SJSA1 (cell line): ENCODE measurements at places on chromosomes 2 and 18. TPM values are rescaled to one million over a fixed set of nuclear protein-coding genes. Genes with fewer than 3 reads are reported as not detected.
A peak's percentile ranks its signal among the peaks of the same experiment; 100 is the strongest.

The OR6B2 gene
- total RNA-seq: not detected in 2 replicates

The TEKT4 gene
- total RNA-seq: not detected in 2 replicates

DNA sequence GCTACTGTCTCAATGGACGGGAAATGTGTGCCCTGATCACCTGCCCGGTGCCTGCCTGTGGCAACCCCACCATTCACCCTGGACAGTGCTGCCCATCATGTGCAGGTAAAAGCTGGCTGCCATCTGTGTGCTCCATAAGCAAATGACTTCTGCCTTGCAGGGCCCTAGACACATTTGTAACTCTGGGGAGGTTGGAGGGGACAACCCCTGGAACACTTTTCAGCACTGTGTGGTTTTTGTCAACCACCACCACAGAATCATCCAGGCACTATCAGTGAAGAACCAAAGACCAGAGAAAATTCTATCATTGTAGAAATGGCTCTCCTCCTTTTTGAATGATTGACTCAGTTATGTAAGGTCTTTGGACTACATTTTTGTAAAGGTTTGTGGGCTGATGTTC lies 84.3 kb downstream of the FEZ2 start:
- no peak overlapping the region for H3K27ac ChIP-seq
- no peaks in the 10 kb centered on the region for H3K27me3 ChIP-seq
- no peak for DNase-seq
- peaks cover 96% of the 10 kb centered on the region for H3K36me3 ChIP-seq
- H3K4me1 ChIP-seq: peaks cover 19% of the 10 kb centered on the region

DNA sequence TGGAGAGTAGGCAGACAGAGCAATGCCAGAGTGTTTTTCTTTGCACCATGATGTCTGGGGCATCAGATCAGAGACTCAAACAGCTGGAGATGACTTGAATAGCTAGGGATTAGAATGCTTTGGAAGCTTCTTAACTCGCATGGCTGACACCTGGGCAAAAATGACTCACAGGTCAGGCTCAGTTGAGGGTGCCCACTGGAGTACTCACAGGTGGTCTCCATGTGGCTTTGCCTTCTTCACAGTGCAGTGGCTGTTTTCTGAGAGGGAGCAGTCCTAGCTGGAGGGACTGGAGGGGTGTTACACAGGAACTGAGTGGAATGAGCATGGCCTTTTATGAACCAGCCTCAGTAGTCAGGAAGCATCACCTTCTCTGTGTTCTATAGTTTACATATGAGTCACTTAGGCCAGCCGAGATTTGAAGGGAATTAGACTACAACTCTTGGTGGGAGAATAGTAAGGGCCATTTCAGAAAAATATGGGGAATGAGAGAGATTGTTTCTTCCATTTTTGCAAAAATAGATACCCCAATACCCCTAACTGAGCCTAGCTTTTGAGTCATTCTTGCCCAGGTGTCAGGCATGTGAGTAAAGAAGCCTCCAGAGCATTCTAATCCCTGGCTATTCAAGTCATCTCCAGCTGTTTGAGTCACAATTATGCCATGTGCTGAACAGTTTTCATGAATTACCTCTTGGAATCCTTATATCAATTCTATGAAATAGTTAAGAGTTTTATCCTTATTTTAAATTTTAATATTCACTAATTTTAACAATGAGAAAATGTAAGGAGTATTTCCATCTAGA lies 7.1 kb upstream of the PPP1R1C start:
- H3K27me3 ChIP-seq: no peaks in the 10 kb centered on the region
- H3K27ac ChIP-seq: no peak overlapping the region
- no peak for DNase-seq
- no peaks in the 10 kb centered on the region for H3K36me3 ChIP-seq

DNA sequence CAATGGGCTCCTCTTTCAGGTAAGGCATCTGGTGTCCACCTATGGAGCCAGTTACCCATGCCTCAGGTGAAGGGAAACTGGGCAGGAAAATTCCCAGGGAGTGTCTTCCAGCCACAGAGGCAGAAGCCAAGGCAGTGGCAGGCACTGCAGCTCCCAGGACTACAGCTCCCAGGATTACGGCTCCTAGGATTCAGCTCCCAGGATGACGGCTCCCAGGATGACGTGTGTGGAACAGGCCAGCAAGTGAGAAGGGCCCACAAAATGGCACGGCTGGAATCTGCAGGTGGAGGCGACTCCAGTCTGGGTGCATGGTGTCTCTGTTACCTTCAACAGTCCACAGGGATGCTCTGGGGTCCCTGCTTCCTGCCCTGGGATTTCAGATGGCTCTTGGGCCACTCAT lies 92.1 kb downstream of the PTGR3 start:
- no peak overlapping the region for H3K27ac ChIP-seq
- peak; percentile 33 for DNase-seq
- H3K36me3 ChIP-seq: no peaks in the 10 kb centered on the region
- no peak overlapping the region for H3K4me3 ChIP-seq

DNA sequence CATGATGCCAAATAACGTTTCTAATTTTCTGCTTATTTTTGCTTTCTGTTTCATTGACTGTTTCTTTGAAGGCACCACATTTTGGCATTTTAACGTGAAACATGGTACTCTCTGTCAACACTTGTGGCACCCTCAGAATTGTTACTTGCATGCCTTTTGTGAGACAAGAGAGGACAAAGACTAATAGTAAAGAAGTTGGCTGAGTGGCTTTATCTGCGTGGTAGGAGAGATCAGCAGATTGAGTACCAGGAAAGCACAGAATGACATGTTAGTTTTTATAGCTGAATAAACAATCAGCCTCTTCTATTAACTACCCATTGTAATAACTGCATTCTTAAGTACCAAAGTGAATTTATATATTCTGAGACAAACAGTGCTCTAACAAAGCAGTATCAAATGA lies 8.6 kb downstream of the ZNF638 start:
- H3K27me3 ChIP-seq: no peaks in the 10 kb centered on the region
- no peak for DNase-seq
- H3K4me1 ChIP-seq: peaks cover 11% of the 10 kb centered on the region
- no peak overlapping the region for H3K27ac ChIP-seq
- peaks cover 33% of the 10 kb centered on the region for H3K36me3 ChIP-seq

DNA sequence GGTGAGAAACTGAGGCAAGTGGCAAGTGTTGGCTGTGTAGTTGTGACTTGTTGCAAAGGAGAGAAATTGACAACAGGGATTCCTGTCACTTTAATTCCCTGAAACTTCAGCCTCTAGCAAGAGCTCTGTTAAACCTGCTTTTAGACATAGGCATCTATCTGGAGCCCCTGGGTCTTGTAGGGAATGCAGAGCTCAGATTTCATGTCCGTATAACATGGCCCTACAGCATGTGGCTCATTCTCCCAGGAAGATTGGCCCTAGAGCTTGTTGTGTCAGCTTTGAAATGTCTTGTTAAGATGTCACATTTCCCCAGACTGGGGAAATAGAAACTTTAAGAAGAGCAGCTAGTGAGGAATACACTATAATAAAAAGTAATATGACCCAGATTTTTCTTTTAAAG lies 115.8 kb downstream of the POLE4 start:
- no peak for DNase-seq
- H3K4me3 ChIP-seq: no peak overlapping the region
- no peak overlapping the region for H3K27ac ChIP-seq
- no peaks in the 10 kb centered on the region for H3K4me1 ChIP-seq
- H3K36me3 ChIP-seq: no peaks in the 10 kb centered on the region
